ENCODE measurements at places on chromosomes 16 and 17.

GRCh38 chr16:1330260-1330914 lies 3.1 kb upstream of the BAIAP3 start:
- DNase-seq = no peak

- DNase-seq = no peak
Measured at GRCh38 chr17:1120596-1121441, 59.0 kb downstream of the ABR start.

DNA sequence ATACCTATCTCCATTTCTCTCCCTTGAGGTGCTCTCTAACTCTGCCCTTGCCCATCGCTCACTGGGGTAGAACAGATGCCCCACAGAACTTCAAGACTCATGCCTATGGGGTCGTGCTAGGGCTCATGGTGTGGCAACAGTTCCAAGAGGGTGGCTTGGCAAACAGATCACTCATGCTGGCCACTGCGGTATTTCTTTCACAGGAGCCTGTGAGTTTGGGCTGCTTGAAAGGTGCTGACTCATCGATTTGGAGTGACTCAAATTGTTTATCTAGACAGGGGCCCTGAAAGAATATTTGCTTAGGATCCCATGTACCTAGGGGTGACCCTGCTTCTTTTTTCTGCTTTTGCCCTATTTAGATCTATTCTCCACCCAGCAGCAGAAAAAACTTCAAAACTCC lies 69.9 kb downstream of the IRX5 start:
- peak; percentile 57 for DNase-seq

GRCh38 chr17:83189044-83190003 lies 109.9 kb downstream of the METRNL start:
- DNase-seq = peak; percentile 53

DNA sequence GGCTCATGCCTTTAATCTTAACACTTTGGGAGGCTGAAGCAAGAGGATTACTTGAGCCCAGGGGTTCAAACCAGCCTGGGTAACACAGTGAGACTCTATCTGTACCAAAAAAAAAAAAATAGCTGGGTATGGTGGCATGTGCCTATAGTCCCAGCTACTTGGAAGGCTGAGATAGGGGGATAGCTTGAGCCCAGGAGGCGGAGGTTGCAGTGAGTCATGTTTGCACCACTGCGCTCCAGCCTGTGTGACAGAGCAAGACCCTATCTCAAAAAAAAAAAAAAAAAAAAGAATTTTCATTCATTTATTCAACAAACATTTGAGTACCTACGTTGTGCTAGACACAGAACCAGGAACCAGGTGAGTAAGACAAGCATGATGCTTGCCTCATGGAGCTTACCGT lies 73.6 kb upstream of the MRTFB start:
- no peak for DNase-seq

- DNase-seq = no peak
Measured at GRCh38 chr17:14006249-14006942, 62.9 kb upstream of the COX10 start.

GRCh38 chr16:64206862-64207261 lies 915.0 kb downstream of the CDH11 start:
- no peak for DNase-seq

All from astrocyte of the hippocampus (primary cell).